ENCODE measurements at places on chromosomes 2 and 18. TPM values are rescaled to one million over a fixed set of nuclear protein-coding genes. Genes with fewer than 3 reads are reported as not detected.

The ATG16L1 gene
- total RNA-seq = 31.0 TPM

The CSRNP3 gene
- total RNA-seq = 3.0 TPM

The UGT1A4 gene
- total RNA-seq = not detected

The ICOS gene
- not detected for total RNA-seq

The CCBE1 gene
- 69.4 TPM for total RNA-seq

The IL36A gene
- not detected for total RNA-seq

The ARHGAP28 gene
- 13.4 TPM for total RNA-seq

The NGEF gene
- 0.44 TPM for total RNA-seq

The EML6 gene
- 0.66 TPM for total RNA-seq

The CDH20 gene
- not detected for total RNA-seq

The PLCL1 gene
- total RNA-seq = 1.6 TPM

The CLEC4F gene
- total RNA-seq = not detected

The SNRNP27 gene
- 35.1 TPM for total RNA-seq

The IL1RN gene
- 0.17 TPM for total RNA-seq

The ZAP70 gene
- not detected for total RNA-seq

The RTP5 gene
- not detected for total RNA-seq

The ALKAL2 gene
- total RNA-seq = not detected

The SNRPD1 gene
- 5.0 TPM for total RNA-seq

The CD207 gene
- not detected for total RNA-seq

The ANO7 gene
- total RNA-seq = 0.83 TPM

The METTL8 gene
- 29.1 TPM for total RNA-seq

The RBM44 gene
- total RNA-seq = 0.58 TPM

The KCNG2 gene
- total RNA-seq = 0.73 TPM

The CFAP210 gene
- total RNA-seq = not detected

The FANCL gene
- total RNA-seq = 13.4 TPM

The KIF3C gene
- 11.3 TPM for total RNA-seq

The PLGLB2 gene
- not detected for total RNA-seq

The ELAC1 gene
- 8.9 TPM for total RNA-seq

The ANTXR1 gene
- total RNA-seq = 39.4 TPM

The OTX1 gene
- 0.29 TPM for total RNA-seq

The POTEC gene
- total RNA-seq = not detected

The POTEI gene
- total RNA-seq = not detected

The SERPINB10 gene
- total RNA-seq = not detected

The SPATA3 gene
- total RNA-seq = not detected
